ENCODE measurements at places on chromosomes 5 and 9.
A peak's percentile ranks its signal among the peaks of the same experiment; 100 is the strongest.

DNA sequence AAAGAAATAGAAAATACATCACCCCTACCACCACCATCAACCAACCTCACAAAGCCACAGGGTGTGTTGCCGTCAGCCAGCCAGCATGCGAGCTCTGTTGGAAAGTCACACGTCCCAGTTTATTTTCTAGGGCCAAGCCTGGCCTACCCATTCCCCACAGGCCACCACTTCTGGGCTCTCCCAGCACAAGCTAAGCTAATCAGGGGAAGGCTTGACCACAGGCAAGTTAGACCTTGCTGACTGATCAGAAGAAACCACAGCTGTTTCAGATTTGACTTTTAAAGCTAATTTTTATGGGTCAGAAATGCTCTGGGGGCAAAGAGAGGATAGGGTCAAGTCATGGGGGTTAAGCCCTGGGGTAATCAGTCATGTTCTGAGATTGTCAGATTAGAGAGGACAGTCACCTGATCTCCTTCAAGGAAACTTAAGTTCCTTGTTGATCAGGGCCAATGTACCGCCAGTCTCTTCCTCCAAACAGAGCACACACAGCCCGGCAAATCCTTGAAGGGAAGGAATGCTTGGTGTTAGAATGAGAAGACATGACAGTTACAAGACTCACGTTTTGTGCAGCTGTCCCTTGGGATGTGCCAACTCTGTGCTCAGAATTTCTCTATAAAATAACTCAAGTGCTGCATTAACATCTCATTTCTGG, 7.6 kb downstream of the SHB start:
- no peak for DNase-seq

DNA sequence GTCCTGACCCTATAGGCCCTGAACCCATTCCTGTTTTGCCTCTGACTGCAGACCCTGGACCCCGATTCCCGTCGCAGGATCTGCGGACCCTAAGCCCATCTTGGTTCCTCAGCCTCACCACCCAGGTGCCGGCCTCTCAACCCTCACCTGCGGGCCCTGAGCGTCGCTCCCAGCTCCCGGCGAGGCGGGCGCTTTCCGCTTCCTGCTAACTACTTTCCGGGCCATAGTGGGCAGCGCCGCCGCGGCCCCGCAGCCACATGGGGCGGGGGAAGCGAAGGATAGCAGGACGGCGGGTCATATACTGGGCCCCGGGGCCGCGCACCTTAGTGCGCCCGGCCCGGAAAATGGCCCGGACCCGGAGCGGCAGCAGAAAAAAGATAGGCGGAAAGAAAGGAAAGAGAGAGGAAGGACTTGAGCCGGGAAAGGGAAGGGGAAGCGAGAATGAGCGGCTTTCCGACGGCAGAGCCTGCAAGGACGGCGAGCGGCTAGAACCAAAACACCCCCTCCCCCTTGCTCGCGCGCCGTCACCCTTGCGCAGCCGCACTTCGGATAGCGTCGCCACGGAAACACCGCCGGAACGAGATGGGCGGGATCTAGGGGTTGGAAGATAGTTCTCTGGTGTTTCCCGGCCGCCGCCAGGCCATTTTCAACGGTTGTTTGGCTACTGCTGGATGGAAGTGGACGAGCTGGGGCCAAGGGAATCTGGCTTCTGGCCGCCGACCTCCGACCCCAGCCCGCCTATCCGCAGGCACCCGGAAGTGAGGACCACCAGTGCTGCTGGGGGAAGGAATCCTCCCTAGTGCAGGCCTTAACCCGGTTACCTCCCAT, at the start of gene DCAF12:
TSS of gene DCAF12 (minus strand) at position 492 of the 828 bp plus-strand sequence. CDS start at position 225, 267 bp downstream.
- peak; percentile 71 for DNase-seq

DNA sequence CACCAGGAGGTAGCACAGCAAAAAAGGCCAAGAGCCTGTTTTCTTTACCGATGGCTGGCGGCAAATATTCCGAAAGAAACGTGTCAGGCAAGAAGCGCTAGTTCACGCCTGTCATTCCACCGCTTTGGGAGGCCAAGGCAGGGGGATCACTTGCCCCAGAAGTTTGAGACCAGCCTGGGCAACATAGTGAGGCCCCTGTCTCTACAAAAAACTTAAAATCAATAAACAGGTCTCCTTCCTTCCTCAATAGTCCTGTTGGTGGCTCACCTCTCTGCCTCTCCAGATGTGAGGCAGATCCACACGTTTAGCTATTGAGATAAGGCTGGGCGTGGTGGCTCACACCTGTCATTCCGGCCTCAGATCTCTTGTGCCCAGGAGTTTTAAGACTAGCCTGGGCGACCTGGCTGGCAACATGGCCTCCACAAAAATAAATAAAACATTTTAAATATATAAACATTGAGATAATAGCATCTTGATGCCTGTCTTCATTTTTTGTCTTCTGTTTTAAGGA, 1.3 kb upstream of the TMEM250 start:
- no peak for DNase-seq

DNA sequence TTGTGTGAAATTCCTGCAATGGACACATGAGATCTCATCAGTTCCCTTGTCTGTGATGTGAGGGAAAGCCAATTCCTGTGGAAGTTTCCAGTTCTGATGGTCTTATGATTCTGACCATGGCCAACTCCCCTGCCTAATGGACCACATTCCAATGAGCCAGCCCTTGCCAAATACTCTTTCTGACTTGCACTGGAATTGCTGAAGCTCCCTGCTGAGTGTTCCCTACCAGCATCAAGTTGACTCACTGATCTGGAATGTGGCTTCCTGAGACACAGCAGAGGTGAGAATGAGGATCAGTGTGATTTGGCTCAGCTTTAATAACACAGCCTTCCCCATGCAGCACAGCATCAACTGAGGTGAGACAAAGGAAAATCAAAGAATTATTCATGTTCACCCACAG, 427.8 kb downstream of the KDM4C start:
- no peak for DNase-seq

GRCh38 chr5:159947708-159948358, 31.6 kb downstream of the ADRA1B start:
- no peak for DNase-seq

DNA sequence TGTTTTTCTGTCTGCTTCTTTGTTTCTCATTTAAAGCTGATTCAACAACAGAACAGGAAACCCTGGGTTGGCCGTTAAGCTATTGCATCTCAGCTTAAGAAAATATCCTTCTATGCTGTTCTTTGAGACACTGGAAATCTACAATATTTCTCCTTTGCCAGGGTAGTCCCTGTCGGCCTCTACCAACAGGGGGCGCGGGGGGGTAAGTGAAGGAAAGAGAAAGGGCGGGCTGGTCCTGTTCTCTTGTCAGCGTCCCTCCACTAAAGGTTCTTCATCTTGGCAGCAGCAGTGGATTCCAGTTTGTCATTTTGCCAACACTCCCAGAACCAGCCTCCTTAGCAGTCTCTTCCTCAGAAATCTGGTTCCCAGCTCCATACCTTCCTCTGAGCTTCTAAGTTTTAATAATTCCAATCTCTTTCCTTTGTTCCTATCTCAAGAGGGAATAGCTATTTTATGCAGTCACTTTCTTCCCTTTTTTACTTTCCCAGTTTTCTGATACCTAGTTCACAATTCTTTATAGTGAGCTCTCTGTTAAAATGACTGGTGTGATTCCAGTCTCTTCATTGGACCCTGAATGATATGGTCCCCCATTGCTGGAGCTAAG, 222.3 kb downstream of the GLIS3 start:
- DNase-seq: no peak
